Fibroblast of lung (primary cell): ENCODE measurements at places on chromosomes 6 and 20. TPM values are rescaled to one million over a fixed set of nuclear protein-coding genes. Genes with fewer than 3 reads are reported as not detected.

DNA sequence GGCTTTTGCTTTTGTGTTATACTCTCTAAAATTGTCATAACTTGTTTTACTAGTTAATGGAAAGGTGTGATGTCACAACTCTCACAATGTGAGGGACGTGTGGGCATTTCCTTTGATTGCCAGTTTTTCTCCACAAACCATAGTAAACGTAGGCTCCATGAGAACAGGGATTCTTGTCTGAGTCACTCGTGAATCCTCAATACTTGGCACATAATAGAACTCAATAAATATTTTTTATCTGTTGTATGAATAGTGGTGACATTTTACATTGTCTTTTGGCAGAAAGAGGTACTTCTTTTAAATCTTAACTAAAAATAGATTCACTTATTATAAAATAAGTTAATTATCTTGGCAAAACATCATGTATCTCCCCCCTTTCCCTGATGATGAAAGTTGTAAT, 69.0 kb upstream of the CNKSR3 start:
- no peaks in the 10 kb centered on the region for H3K36me3 ChIP-seq
- no peaks in the 10 kb centered on the region for H3K27me3 ChIP-seq

- no peak overlapping the region for H3K4me3 ChIP-seq
- no peak for DNase-seq
- H3K27ac ChIP-seq, result no peak overlapping the region
- H3K27me3 ChIP-seq, result peaks cover 45% of the 10 kb centered on the region
Measured at GRCh38 chr6:44339301-44339700, 3.1 kb upstream of the SPATS1 start.

Gene SLC24A3
- 1.8 and 4.9 TPM in 2 replicates for total RNA-seq

Gene FRMD1
- not detected in 2 replicates for total RNA-seq

Gene FAM162B
- total RNA-seq, result 13.1 and 16.2 TPM in 2 replicates

DNA sequence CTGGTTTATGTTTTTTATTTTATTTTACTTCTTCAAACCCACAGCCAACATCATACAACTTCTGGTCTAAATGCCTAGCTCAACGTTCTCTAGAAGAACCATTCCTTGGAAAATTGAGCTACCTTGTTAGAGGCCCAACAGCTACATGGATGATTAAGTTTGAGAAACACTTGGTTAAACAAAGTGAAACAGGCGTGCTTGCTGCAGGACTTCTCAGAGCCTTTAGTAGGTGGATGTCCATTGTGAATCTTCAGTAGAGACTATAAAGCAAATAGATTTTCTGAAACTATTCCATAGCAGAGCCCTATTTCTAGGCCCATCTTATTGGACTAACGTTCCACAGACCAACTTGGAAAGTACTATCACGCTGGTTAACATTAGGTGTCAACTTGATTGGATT, 51.3 kb downstream of the BCAS1 start:
- no peaks in the 10 kb centered on the region for H3K4me1 ChIP-seq
- no peak for DNase-seq
- no peaks in the 10 kb centered on the region for H3K27me3 ChIP-seq
- H3K27ac ChIP-seq, result no peak overlapping the region

GRCh38 chr6:137744877-137745276, 122.2 kb upstream of the TNFAIP3 start:
- no peak for DNase-seq
- H3K27me3 ChIP-seq, result no peaks in the 10 kb centered on the region
- no peak overlapping the region for H3K4me3 ChIP-seq

DNA sequence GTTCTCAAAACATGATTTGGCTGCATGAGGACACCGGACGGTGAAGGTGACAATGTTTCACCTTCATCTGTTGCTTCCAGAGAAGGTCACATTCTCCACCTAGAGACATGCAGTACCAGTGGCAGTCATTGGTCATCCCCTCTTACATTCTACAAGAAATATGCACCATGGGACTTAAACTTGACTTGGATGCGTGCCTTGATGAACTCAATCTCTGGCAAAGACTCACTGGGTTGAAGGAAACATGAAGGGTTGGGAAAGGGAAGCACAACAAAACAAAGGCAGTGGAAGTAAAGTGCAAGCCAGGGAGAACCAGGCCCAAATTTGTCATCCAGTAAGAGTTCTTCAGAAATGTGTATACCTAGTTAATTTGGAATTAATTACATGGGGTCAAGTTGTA, 39.4 kb upstream of the ARMH2 start:
- peak; percentile 15 for DNase-seq
- H3K4me3 ChIP-seq, result no peak overlapping the region
- H3K4me1 ChIP-seq, result no peaks in the 10 kb centered on the region
- no peaks in the 10 kb centered on the region for H3K36me3 ChIP-seq

DNA sequence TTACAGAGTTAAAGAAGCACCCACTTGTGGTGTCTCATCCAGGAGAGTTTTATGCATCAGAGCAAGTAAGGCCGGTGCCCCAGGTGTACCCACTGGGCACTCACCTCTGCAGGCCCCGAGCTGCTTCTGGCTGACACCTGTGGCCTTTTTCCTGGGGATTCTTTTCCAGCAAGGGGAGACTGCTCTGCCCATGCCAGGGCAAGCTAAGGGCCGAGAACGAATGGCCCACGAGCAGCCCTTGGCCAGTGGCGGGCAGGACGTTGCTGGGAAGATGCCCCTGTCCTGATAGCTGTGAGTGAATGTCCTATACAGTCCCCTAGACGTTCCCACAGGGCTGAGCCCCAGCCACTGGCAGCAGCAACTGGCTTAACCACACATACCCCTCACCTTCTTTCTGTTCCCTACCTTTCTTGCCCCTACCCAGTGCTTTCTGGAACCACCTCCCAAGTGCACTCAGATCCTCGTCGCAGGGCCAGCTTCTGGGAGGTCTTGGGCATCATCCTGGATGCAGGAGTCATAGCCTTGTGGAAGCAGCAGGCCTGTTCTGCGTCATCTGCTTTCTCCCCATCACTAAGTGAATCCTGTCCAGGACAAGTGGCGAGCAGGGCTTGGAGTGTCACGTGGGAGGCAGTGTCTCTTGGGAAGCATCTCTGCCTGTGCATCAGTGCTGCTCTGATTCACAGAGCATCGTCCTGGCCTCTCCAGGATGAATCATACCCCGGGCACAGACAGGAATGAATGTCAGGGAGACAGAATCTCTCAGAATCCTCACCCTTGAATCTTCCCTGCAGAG, 32.5 kb downstream of the SYNDIG1 start:
- H3K36me3 ChIP-seq, result no peaks in the 10 kb centered on the region
- peak overlapping the region; percentile 56 for H3K27ac ChIP-seq
- no peak overlapping the region for H3K4me3 ChIP-seq
- H3K4me1 ChIP-seq, result peaks cover 2% of the 10 kb centered on the region

- H3K27me3 ChIP-seq, result no peaks in the 10 kb centered on the region
- DNase-seq, result no peak
- peaks cover 8% of the 10 kb centered on the region for H3K4me1 ChIP-seq
- no peak overlapping the region for H3K4me3 ChIP-seq
- H3K27ac ChIP-seq, result no peak overlapping the region
Measured at GRCh38 chr20:38935285-38935684, 9.1 kb downstream of the FAM83D start.

Gene ISM1
- total RNA-seq, result 0.17 and 0.26 TPM in 2 replicates

GRCh38 chr6:100453701-100454521, 10.8 kb downstream of the SIM1 start:
- H3K4me3 ChIP-seq, result no peak overlapping the region
- no peaks in the 10 kb centered on the region for H3K36me3 ChIP-seq
- H3K27me3 ChIP-seq, result peaks cover 95% of the 10 kb centered on the region
- H3K27ac ChIP-seq, result no peak overlapping the region
- no peaks in the 10 kb centered on the region for H3K4me1 ChIP-seq
- no peak for DNase-seq

Gene HELZ2
- total RNA-seq, result 40.6 and 47.6 TPM in 2 replicates

DNA sequence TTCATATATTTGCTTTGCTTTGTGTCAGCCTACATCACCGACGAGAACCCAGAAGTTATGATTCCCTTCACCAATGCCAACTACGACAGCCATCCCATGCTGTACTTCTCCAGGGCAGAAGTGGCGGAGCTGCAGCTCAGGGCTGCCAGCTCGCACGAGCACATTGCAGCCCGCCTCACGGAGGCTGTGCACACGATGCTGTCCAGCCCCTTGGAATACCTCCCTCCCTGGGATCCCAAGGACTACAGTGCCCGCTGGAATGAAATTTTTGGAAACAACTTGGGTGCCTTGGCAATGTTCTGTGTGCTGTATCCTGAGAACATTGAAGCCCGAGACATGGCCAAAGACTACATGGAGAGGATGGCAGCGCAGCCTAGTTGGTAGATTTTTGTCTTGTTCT, 28.5 kb downstream of the DSE start:
- DNase-seq, result no peak
- peaks cover 15% of the 10 kb centered on the region for H3K4me1 ChIP-seq
- no peak overlapping the region for H3K4me3 ChIP-seq
- H3K36me3 ChIP-seq, result peaks cover 3% of the 10 kb centered on the region
- H3K27ac ChIP-seq, result no peak overlapping the region
- H3K27me3 ChIP-seq, result no peaks in the 10 kb centered on the region

DNA sequence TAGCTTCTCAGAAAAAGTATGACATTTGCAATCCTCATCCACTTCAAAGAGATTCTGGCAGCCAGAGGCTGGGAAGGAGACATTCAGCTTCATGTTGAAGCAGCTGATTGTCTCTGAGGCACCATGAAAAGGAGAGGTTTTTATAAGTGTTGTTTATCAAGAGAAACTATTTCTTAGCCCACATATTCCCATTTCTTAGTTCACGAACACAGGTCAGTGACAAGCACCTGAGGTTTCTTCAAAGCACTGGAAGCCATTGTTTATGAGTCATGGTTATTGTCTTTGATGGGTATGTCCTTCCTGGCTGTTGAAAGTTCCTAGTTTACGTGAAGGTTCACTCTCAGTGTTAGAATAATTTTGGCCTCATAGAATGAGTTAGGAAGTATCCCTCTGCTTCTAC, 3.0 kb upstream of the DDX43 start:
- no peaks in the 10 kb centered on the region for H3K27me3 ChIP-seq
- no peak for DNase-seq
- no peak overlapping the region for H3K27ac ChIP-seq
- H3K4me1 ChIP-seq, result no peaks in the 10 kb centered on the region
- H3K4me3 ChIP-seq, result no peak overlapping the region

GRCh38 chr6:34025861-34026260, 120.0 kb downstream of the GRM4 start:
- no peak overlapping the region for H3K4me3 ChIP-seq
- no peak overlapping the region for H3K27ac ChIP-seq
- no peaks in the 10 kb centered on the region for H3K4me1 ChIP-seq
- H3K36me3 ChIP-seq, result no peaks in the 10 kb centered on the region

- peak overlapping the region; percentile 56 for H3K4me3 ChIP-seq
- no peaks in the 10 kb centered on the region for H3K36me3 ChIP-seq
- H3K27me3 ChIP-seq, result peaks cover 3% of the 10 kb centered on the region
- no peak overlapping the region for H3K27ac ChIP-seq
- H3K4me1 ChIP-seq, result no peaks in the 10 kb centered on the region
- DNase-seq, result no peak
Measured at GRCh38 chr6:79631693-79632172, 604 bp downstream of the SH3BGRL2 start.

Gene TCF15
- total RNA-seq, result not detected in 2 replicates

GRCh38 chr6:161057103-161058091, 65.8 kb downstream of the MAP3K4 start:
- H3K36me3 ChIP-seq, result no peaks in the 10 kb centered on the region
- DNase-seq, result no peak
- H3K27ac ChIP-seq, result no peak overlapping the region
- H3K27me3 ChIP-seq, result no peaks in the 10 kb centered on the region
- H3K4me1 ChIP-seq, result no peaks in the 10 kb centered on the region
- no peak overlapping the region for H3K4me3 ChIP-seq

DNA sequence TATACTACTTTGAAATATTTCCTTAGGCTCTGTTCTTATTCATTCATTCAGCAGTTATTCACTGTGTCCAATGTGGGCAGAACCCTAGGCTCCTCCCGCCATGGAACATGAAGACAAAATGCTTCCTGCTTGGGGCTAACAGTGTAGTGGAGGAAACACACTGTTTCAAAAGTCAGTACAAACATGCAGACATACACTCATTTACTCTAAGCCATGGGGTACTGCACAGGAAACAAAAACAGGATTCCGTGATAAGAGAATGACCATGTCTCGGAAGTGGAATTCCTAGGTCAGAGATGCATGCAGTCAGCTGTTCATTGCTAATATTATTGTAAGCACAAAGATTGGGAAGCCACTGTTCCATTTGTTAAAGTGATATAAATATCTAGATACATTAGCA, 18.4 kb upstream of the FAM209A start:
- H3K4me1 ChIP-seq, result no peaks in the 10 kb centered on the region
- no peak overlapping the region for H3K4me3 ChIP-seq
- H3K27ac ChIP-seq, result no peak overlapping the region
- DNase-seq, result no peak
- no peaks in the 10 kb centered on the region for H3K27me3 ChIP-seq

GRCh38 chr6:127520066-127520465, 931 bp upstream of the MTCL3 start:
- H3K4me1 ChIP-seq, result no peaks in the 10 kb centered on the region
- H3K27ac ChIP-seq, result no peak overlapping the region
- no peaks in the 10 kb centered on the region for H3K36me3 ChIP-seq
- no peak overlapping the region for H3K4me3 ChIP-seq
- DNase-seq, result peak; percentile 50
- H3K27me3 ChIP-seq, result no peaks in the 10 kb centered on the region

GRCh38 chr6:43940071-43940392, 170.0 kb downstream of the VEGFA start:
- DNase-seq, result no peak
- no peaks in the 10 kb centered on the region for H3K36me3 ChIP-seq
- H3K4me3 ChIP-seq, result no peak overlapping the region

DNA sequence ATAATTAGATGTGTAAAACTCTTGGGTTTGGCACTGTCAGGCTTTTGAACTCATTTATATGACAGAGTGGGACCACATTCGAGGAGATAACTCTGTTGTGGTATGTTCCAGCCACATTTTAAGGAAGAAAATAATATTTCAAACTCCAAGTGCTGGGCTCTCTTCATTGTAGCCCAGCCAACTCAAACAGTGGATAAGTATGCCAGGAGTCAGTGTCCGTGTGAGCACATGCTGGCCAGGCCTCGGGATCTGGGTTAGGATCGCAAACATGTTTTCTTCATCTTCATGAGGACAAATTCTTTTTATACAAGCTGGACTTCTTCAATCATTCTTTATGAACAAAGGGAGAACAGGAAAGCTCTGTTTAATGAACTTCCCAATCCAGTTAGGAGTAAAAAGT, 497.5 kb downstream of the MAFB start:
- DNase-seq, result no peak
- H3K4me3 ChIP-seq, result no peak overlapping the region
- H3K4me1 ChIP-seq, result no peaks in the 10 kb centered on the region
- H3K36me3 ChIP-seq, result no peaks in the 10 kb centered on the region

Gene CD93
- under 0.01 TPM in 1 of 2 replicates, not detected in the other for total RNA-seq

Gene RGS17
- total RNA-seq, result 5.9 and 10.2 TPM in 2 replicates

DNA sequence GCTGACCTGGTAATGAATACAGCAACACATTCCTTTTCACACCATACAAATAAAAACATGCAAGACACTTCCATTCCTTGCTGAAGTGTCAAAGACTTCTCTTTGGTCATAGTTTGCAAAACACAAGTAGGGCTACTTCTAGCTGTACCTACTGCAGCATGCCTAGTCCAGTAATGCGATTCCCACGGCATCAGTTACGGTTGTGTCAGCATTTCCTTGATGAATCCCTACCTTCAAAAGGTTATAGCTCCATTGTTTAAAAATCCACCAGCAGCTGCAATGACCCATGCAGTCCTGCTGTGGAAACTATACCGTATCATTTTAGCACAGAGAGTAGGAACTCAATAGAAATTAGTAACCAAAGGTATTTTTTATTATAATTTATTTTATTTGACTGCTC, 1371.5 kb downstream of the EPHA7 start:
- H3K4me3 ChIP-seq, result no peak overlapping the region
- DNase-seq, result no peak
- H3K4me1 ChIP-seq, result no peaks in the 10 kb centered on the region
- H3K36me3 ChIP-seq, result no peaks in the 10 kb centered on the region
